ENCODE measurements at places on chromosomes 2 and 18. TPM values are rescaled to one million over a fixed set of nuclear protein-coding genes. Genes with fewer than 3 reads are reported as not detected.

The FARSB gene
- total RNA-seq, result 14.7 TPM

The OSBPL6 gene
- 5.4 TPM for total RNA-seq

The FBXO15 gene
- 0.36 TPM for total RNA-seq

The MYO1B gene
- 246 TPM for total RNA-seq

The CAVIN2 gene
- total RNA-seq, result 1.8 TPM

The TMEM237 gene
- total RNA-seq, result 43.6 TPM

The AOX1 gene
- 76.4 TPM for total RNA-seq

The ASIC4 gene
- under 0.01 TPM for total RNA-seq

The SERPINB10 gene
- 0.29 TPM for total RNA-seq

The PAIP2B gene
- total RNA-seq, result 0.59 TPM

The IL1R2 gene
- total RNA-seq, result 0.88 TPM

The FIGN gene
- 2.5 TPM for total RNA-seq

The PMS1 gene
- 30.6 TPM for total RNA-seq

All from osteoblast (primary cell).